Activated CD8-positive, alpha-beta memory T cell treated with anti-CD3 and anti-CD28 coated beads for 1 hour (primary cell): ENCODE measurements at places on chromosomes 2 and 18.

GRCh38 chr2:104049981-104050380 lies 803.9 kb upstream of the POU3F3 start:
- DNase-seq: no peak

DNA sequence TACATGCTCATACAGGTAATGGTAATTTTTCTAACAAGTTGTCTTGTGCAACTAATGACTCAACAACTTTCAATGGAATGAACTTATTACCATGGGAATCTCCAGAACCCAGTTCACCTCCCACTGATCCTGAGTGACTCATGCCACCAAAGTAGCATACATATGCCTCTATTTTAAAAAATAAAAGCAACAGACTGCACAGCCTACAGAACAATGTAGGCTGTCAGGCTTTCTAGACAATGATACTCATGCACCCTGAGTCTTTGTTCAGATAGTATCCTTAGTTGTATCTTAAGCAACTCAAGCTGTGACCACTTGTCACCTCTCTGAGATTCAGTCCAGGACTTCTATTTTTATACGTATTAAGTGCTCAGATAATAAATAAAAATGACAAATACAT lies 531.0 kb upstream of the SETBP1 start:
- DNase-seq: no peak

DNA sequence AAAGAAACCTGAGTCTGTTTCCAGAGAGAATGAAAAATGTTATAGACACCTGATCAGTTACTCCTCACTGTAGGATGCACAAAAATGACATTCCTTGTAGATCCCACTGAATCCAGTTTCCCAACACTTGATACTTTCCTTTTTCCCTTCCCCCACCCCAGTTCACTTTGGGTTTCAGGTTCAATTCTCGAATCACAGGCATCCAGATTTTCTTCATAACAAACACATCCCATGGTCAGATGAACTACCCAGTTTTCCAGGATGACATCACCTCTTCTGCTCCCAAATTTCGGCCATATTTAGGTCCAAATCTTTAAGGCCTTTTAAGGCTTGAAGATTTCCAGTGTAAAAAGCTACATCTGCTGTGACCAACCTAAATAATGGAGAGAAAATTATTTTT lies 51.5 kb downstream of the UGP2 start:
- no peak for DNase-seq

DNA sequence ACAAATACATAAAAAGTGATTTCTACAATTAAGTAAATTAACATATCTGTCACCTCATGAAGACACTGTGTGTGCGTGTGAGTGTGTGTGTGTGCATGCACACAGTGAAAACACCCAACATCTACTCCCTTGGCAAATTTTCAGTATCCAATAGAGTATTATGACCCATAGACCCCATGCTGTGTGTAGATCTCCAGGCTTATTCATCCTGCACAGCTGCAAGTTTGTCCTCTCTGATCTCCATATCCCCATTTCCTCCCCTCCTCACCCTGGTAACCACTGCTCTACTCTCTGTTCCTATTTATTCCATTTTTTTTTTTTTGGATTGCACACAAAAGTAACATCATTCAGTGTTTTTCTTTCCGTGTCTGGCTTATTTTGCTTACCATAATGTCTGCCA lies 391.0 kb downstream of the SOX11 start:
- DNase-seq: no peak

GRCh38 chr2:108614043-108614545 lies 79.8 kb downstream of the LIMS1 start:
- DNase-seq: no peak

DNA sequence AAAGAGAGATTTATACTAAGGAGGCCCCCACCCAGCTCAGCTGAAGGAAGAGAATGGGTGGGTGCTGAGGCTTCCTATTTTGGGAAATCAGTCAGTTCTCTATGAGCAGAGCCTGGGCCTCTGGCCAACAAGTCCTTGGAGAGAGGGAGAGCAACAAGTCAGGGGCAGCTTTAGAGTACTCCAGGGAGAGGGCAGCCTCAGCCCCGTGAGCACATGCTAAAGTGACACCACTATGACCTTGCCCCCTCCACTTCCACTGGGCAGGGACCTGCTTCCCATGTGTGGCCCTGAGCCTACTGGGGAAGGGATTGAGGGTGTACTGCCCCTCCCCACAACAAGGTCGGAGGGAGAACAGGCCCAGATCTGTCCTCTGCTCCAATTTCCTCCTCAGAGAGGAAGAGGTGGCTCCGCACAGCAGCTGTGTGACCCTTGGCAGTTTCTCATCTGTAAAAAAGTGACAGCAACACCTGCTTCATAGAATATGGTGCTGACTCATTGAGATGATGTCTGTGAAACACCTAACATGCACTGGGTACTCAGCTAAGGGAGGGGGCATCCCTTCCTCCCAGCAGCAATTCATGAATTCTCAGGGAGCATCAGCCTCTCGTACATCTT lies 72.9 kb downstream of the CLHC1 start:
- DNase-seq: no peak

GRCh38 chr2:2788076-2788475 lies 457.0 kb upstream of the MYT1L start:
- no peak for DNase-seq
